ENCODE measurements at places on chromosomes 3 and 15.

- DNase-seq = no peak
These were observed 127.2 kb downstream of the SLCO3A1 start for GRCh38 chr15:91980502-91981267.

GRCh38 chr3:1661839-1662238 lies 436.8 kb upstream of the CNTN4 start:
- DNase-seq = no peak

GRCh38 chr3:180626844-180627243 lies 24.9 kb downstream of the TTC14 start:
- no peak for DNase-seq

GRCh38 chr15:66611257-66612053 lies 45.7 kb upstream of the LCTL start:
- no peak for DNase-seq

DNA sequence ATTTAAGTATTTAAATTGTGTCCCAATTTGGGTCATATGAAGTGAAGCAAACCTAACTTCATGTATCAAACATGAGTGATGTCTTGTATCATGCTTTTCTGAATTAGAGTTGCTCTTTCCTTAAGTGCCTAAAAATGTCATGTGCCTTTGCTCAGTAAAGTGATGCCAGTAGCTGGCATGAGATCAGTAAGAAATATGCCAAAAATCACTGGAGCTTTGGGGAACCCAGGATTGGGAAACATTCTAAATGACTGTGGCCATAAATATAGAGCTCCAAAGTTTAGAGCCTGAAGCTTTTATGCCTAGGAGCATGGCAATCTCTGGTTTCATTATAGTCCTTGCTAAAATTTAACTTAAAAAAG lies 33.8 kb downstream of the RBMS3 start:
- DNase-seq = no peak

GRCh38 chr15:74291101-74292071 lies 55.3 kb downstream of the CCDC33 start:
- peak; percentile 93 for DNase-seq

- DNase-seq = no peak
These were observed 683 bp upstream of the CPEB1 start for GRCh38 chr15:82647835-82648256.

DNA sequence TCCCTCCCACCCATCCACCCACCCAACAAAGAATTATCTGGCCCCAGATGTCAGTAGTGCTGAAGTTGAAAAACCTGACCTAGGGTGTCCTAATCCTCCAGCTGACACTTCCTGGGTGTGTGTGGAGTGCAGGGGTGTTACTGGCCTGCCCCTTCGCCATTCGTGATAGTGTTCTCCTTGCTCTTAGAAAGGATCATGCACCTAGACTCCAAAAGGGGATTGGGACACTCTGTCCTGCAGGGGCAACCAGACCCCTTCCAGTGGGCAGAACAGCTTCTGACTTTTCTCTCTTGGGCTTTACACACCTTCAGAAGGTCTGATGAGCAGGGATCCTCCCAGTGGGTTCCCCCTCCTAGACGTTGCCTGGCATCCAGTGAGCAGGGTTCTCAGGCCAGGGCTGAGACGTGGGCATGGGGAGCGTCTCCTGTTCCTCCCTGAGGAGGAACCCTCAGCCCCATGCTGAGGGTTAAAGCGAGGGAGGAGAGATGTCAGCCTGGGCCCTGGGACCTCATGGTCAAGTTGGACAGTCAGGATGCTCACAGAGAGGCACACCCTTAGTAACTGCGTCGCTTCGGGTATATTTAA lies 75.0 kb downstream of the AAGAB start:
- no peak for DNase-seq

- no peak for DNase-seq
These were observed 134.0 kb upstream of the IL12A start for GRCh38 chr3:159854500-159855124.

GRCh38 chr15:68427366-68427765 lies 4.6 kb downstream of the ITGA11 start:
- no peak for DNase-seq

- DNase-seq = peak; percentile 74
These were observed 697 bp upstream of the RAB5A start for GRCh38 chr3:19945969-19946831.

DNA sequence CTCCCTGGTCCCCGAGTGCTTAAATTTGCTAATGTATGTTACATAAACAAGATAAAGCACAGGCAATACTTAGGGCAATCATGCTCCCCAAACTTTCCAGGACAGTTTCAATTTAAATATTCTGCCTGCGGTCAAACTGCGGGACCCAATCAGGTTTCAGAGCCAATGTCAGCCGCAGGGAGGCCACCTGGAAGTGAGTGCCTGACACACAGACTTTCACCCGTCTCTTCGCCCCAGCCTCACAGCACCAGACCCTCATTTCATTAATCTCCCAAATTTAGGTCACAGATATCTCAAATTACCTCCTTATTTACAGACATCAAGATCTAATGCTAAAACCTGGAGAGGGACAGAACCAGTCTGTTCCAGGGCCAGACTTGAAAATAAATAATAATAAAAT lies 107.2 kb upstream of the ALDH1A3 start:
- no peak for DNase-seq

DNA sequence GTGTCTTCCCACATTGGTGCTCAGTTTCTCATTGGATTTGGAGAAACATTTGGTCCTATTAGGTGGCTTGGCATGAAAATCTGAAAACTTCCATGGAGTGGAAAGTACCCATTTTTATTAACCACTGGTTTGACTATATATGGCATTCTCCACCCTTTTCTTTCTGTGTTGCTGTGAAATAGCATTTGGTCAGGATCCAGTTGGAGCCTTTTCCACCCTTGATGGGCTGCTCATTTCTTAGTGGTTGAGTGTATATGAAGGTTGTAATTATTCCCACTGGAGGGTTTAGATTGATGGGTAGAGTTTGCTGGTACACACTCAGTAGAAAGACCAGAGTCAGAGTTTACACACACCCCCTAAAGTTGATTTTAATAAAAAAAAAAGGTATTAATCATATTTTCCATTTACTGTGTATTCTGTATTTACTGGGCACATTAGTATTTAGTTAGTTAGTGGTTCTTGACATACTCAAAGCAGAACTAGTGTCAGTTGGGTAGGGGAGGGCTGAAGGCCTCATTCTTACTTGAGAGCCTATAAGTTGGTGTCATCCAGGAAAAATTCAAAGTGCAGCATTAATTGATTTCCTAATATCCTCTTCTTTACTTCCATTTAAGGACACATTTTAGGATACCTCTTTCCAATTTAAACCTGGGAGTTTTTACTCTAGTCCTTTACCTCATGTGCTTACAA lies 69.5 kb downstream of the FLNB start:
- DNase-seq = no peak

GRCh38 chr3:13364602-13365271 lies 55.4 kb downstream of the NUP210 start:
- DNase-seq = no peak

GRCh38 chr15:39669661-39670060 lies 88.8 kb downstream of the THBS1 start:
- DNase-seq = no peak

GRCh38 chr15:67782691-67782991 lies 42.7 kb upstream of the SKOR1 start:
- DNase-seq = no peak

- no peak for DNase-seq
These were observed 19.4 kb upstream of the PLCL2 start for GRCh38 chr3:16865335-16865734.

DNA sequence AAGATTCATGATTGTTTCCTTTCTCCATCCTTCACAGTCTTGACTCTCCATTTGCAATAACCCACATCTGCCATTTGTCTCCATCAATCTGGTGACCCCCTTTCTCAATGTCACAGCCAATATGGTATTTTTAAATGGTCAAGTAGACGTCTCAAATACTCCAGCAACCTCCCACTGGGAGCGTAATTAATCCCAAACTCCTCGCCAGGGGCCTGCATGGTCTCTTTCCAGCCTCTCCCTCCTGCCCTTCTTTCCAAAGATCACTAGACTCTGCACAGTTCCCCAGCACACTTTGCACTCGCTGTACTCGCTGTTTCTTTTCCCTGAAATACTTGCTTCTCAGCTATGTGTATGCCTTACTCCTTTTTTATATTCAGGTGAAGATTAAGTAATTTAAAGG lies 115.3 kb downstream of the PLCH1 start:
- no peak for DNase-seq

DNA sequence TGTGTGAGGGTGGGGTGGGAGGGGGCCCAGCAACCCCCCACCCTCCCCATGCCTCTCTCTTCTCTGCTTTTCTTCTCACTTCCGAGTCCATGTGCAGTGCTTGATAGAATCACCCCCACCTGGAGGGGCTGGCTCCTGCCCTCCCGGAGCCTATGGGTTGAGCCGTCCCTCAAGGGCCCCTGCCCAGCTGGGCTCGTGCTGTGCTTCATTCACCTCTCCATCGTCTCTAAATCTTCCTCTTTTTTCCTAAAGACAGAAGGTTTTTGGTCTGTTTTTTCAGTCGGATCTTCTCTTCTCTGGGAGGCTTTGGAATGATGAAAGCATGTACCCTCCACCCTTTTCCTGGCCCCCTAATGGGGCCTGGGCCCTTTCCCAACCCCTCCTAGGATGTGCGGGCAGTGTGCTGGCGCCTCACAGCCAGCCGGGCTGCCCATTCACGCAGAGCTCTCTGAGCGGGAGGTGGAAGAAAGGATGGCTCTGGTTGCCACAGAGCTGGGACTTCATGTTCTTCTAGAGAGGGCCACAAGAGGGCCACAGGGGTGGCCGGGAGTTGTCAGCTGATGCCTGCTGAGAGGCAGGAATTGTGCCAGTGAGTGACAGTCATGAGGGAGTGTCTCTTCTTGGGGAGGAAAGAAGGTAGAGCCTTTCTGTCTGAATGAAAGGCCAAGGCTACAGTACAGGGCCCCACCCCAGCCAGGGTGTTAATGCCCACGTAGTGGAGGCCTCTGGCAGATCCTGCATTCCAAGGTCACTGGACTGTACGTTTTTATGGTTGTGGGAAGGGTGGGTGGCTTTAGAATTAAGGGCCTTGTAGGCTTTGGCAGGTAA lies 8.1 kb downstream of the FAM131A start:
- peak; percentile 91 for DNase-seq

DNA sequence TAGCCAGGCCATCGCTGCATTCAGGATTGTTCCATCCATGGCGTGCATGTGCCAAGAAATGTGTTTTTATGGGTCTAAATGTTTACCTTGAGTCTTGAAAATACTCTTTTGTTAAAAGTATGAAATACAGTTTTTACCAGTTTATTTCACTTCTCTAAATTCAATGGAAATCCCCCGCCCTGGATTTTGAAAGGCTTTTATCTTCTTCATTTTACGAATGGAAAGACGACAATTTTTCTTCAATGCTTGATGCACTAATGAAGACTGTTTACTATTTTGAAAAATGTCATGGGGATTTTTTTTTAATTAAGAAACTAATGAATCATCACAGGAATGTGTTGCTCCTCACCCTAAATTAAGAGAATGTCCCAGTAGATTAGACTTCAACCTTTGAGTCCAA lies 83.5 kb downstream of the FAM81A start:
- DNase-seq = no peak

- no peak for DNase-seq
These were observed 8.3 kb downstream of the FES start for GRCh38 chr15:90892498-90893174.

GRCh38 chr3:128710816-128711433 lies 15.1 kb upstream of the RAB7A start:
- DNase-seq = no peak

GRCh38 chr15:79035111-79035601 lies 55.4 kb downstream of the RASGRF1 start:
- no peak for DNase-seq

DNA sequence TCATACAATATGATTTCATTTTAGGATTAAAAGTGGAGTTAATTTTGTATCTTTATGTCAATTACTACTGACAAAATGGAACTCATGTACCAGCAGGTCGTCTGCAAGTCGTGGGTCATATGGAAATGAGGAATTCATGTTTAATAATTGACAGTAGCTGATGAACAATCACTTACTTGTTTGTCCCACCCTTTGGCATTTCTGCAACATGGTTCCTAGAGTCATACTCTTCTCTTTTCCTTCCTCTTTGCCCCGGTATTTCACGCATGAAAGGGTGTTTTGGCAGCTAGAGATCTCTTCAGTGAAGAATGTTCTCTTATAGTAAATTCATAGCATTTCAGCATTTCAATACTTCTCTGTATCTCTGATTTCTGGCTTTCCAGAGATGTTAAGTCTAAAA lies 133.3 kb upstream of the SLC24A5 start:
- no peak for DNase-seq

GRCh38 chr15:39429898-39430357 lies 151.0 kb upstream of the THBS1 start:
- DNase-seq = no peak

- no peak for DNase-seq
These were observed 47.9 kb downstream of the TNK2 start for GRCh38 chr3:195860456-195860855.

DNA sequence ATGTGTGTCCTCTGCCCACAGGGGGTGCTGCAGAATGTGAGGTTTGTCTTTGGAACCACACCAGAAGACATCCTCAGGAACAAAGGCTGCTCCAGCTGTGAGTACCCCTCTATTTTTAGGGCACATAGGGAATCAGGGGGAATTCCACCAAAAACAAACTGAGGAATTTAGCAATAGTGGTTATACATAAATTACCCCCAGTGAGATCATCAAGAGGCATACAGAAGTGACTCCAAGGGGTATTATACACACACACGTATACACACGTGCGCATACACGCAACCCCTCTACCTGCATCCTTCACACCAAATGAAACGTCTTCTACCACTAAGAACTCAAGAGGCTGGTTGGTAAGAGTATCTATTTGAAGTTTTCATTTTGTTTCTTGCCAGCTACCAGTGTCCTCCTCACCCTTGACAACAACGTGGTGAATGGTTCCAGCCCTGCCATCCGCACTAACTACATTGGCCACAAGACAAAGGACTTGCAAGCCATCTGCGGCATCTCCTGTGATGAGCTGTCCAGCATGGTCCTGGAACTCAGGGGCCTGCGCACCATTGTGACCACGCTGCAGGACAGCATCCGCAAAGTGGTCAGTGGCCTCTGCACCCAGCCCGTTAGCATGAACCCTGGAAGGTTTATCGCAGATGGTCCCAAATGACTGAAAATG lies 2.9 kb downstream of the THBS1 start:
- DNase-seq = no peak

DNA sequence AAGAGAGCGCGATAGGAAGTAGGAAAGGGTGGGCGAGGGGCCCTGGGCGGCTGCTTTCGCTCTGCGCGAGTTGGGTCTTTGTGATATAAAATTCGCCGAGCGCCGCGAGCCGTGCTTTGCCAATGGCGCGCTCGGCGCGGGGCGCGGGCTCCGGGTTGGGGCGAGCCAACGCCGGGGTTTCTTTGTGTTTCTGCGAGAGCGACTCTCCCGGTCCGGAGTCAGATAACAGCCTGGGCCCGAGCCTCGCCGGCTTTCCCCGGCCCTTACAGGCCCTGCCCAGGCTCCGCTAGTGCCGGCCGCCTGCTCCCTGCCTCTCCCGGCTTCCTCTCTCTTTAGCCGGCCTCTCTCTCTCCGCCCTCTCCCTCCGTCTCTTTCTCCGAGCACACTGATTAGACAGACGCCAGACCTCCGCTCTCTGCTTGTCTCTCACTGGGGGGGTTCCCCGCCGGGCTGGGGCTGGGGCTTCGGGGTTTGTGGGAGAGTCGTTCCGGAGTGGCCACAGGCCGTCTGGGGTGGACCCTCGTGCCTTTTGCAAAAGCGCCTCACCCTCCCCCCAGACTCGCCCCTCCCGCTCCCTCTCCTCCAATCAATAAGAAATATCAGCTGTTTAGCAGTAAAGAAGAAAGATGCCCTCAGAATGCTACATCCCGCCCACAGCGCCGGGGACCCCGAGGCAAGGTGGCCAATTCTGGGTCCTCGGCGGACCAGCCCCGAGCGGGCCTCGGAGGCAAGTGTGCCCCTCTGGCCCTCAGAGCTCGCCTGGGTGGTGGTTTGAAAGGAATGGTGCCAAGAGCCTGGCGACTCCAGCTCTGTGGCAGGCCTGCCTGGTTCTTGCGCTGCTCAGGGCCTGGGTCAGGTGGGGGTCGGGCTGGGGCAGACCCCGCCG lies 2.9 kb downstream of the NR2F2 start:
- DNase-seq = no peak
